ENCODE measurements at places on chromosomes 2 and 18.

- DNase-seq, result no peak
Observed at GRCh38 chr2:29724282-29724681, 197.1 kb downstream of the ALK start.

DNA sequence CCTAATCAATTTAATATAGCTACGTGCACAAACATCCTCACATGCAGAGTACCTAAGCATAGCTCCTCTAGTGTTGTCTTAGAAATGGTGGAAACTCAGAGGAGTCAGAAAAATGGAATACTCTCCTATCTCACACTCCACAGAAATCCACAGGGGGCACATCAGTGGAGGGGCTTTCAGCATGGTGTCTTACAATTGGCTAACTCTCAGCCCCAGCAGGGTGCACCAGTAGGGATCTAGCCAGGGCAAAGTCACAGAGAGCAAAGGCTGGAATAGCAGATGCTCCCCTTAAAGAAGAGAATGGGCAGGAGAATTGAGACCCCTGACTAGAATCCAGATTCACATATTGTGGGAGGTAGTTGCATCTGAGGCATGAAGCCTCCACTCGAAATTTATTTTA is 135.7 kb downstream of the MAIP1 start:
- DNase-seq, result no peak

DNA sequence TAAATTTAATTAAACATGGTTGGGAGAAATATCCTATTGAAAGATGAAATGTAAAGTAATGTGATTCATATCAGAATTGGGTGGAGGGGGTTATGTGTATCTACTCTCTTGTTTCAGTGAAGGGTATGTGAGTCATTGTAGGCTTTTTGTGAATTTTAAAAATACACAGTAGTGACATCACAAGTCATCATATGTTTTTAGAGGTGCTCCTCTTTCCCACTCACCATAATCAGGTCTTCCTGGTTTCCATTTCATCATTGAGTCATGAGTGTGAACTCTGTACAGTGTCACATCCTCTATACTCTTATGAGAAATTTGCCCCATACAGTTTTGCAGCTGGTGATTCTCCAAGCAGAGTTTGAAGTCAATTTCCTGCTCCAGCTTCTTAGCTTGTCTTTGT is 18.8 kb downstream of the FSIP2 start:
- no peak for DNase-seq

- DNase-seq, result no peak
Observed at GRCh38 chr2:59096973-59097372, 855.8 kb upstream of the FANCL start.

DNA sequence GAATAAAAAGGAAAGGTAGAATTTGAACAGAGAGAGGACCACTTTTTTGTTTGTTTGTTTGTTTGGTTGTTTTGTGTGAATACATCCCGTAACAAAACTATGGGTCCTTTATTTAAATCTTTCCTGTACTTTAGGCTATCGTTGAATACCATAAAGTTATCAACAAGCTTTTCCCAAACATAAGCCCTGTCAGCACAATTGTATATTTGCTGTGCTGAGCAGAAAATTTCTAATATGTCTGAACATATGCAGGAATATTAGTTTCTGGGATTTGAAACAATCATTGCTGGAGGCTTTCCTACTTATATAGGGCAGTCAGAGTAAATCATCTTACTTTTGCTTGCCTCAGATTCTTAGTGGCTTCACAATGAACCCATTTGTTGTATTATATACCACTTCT is 536.4 kb downstream of the CNTNAP5 start:
- no peak for DNase-seq

DNA sequence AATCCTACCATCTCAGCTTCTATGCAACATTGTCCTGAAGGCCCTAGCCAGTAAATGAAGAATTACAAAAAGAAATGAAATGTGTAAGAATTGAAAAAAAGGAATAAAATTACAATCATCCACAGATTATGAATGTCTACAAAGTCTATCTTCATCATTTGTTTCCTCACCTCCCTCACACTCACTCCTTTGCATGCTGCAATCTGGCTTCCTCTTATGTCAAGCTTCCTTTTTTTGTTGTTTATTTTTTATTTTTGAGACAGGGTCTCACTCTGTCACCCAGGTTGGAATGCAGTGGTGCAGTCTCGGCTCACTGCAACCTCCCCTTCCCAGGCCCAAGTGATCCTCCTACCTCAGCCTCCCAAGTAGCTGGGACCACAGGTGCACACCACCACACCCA is 129.0 kb downstream of the CABYR start:
- no peak for DNase-seq

DNA sequence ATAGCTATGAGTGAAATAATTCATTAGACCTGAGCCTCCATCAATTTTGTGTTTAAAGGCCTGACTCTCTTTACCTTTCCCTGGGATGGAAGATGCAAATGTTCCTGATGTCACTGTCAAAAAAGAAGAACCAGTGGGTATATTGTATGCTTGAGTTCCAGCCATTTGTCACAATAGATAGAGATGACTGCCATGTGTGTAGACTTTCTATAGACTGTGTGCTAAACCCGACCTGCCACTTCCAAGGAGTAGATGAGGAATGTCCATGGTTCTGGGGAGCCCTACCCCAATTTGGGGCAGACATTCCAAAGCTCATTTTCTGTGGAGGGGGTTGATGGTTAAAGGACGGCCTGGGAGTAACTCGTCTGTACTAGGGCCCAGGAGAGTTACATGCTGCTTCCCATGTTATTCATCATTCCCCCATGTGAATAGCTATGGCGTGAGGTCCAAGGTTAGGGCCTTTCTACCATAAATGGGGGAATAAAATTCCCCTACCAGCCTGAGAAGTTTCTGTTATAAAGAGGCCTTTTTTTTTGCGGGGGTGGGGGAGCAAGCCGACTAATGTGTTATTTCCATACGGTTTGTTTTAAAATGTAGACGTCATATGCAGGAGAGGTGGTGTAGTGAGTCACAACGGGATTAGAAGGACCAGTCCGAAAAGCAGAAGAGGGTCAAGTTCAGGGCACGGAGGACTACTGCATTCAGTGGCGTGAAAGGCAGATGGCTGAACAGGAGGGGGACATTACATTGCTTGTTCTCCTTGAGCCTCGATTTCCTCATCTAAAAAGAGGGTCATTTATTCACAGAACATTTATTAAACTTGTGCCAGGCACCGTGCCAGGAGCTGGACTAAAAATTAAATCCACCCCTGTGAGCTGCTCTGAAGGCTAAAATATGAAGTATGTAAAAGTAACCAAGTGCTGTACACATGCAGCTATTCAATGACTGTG is 24.0 kb downstream of the IL1B start:
- no peak for DNase-seq

DNA sequence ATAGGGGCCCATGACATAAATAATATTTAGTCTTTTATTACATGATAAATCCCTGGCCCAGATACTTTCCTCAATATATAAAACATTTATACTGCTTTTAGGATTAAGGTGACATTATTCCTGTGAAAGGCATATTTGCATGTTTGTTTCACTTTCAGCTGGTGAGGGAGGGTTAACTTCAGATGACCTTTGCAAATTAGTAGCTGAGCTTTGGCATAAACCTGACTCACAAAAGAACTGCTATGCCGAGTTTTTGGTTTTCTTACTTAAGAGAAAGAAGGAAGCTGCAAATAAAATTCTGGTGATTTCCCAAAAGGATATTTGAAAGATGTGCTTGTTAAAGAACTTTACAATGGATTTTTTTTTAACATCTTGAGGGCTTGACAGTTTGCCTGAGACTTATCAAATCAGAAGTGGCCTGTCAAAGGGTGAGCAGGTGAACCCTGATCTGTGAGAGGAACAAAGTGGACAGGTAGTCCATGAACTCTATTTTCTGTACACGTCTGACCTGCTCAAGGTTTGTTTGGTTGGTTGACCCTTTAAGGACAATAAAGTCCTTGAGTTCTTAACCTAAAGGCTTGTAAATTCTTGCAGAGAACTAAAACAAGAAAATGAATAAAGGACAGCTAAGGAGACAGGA is 93.5 kb downstream of the FAM124B start:
- no peak for DNase-seq

DNA sequence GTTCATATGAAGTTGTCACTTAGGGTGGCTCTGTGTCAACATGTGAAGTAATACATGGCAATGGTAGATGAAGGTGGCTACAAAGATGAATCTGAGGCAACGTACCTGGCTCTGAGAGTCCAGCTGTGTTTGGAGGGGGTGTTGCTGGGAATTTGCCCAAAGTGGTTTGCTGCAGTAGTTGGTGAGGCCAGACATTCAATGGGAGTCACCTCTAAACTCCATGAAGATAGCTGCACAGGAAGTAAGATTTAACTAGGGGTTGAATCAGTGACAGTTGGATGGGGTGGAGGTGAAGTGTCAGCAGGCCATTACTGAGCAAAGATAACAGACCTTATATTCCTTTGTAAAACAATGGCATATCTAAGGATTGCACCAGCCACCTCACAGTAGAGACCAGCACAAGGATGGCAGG is 71.8 kb downstream of the NUP35 start:
- DNase-seq, result no peak

DNA sequence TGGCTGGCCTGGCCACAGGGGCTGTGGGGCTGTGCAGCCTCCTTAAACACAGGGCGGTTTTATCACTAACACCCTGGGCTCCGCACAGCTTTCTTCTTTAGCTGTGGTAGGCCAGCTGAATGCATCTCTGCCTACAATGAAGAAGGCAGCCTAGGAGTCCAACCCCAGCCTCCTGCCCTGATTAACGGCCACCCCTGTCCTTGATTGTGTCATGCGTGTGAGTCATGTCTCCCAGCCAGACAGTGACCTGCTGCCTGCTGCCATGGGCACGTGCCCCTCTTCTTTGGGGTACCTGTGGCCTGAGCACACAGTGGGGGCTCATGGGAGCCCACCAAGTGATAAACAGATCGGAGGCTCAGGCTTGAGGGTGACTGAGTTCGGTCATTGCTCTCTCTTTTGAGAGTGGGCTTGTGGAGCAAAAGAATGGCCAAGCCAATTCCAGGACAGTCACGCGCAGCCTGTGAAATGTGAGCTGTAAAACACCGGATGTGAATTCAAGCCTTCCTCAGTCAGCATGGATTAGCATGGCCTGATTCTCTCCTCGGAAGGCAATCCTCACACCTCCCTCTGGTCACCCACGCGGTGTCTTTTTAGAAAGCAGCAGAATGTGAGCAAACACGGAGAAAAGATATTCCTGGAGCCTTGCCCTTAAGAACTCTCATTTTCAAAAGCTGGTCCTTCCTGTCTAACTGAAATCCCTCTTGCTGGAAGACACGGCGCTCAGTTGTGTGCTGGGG is 144.1 kb downstream of the CELF4 start:
- DNase-seq, result no peak

- no peak for DNase-seq
Observed at GRCh38 chr2:48574353-48575287, 43.0 kb upstream of the GTF2A1L start.

DNA sequence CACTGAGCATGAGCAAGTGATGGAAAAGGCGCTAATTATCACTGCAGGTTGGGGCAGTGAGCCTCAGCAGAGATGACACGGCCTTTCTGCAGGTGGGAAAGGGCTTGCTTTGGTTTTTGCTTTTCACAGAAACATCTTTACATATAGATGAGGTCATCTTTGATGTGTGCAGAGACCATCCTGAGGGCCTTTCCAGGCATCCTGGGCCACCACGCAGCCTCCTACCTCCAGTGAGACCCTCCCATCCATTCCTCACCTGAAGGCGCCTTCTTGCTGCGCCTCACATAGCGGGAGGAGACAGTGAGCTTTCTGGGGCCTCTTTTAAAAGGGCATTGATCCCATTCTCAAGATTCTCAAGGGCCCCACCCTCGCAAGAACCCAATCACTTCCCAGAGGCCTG is 235.3 kb upstream of the RAB6C start:
- no peak for DNase-seq

- DNase-seq, result no peak
Observed at GRCh38 chr2:108324531-108325255, 36.0 kb downstream of the SULT1C2 start.

DNA sequence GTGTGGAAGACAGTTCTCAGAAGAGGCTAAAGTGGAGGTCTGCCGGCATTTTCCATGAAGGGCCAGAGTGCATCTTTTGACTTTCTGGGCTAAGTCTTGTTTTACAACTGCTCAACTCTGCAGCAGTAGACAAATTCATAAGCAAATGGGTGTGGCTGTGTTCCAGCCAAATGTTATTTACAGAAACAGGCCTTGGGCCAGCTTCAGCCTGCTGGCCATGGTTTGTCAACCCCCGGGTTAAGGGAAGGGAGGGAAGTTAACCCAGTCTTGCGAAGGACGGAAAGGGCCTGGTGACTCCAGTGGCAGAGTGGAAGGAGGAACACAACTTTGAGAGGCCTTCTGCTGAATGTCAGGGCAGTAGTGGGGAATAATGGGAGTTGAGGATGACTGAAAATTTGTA is 34.3 kb upstream of the NCKAP5 start:
- DNase-seq, result peak; percentile 86

GRCh38 chr18:10121786-10122515 is 208.1 kb downstream of the VAPA start:
- DNase-seq, result peak; percentile 71

DNA sequence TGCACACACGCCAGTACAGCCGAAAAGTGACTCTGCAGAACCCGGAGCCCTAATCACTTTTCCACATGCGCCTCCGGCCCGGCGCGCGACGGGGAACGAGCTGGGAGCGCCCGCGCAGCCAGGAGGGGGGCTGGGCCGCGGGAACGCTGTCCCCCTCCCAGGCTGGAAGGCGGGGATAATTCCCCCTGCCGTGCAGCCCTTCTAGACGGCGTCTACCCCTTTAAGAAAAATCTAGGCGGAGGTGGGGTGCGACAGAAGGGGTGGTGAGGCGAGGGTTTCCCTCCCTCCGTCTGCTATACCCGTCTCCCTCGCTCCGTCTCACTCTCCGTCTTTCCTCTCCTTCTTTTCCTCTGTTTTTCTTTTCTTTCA is 2.4 kb downstream of the CYP26B1 start:
- peak; percentile 52 for DNase-seq

DNA sequence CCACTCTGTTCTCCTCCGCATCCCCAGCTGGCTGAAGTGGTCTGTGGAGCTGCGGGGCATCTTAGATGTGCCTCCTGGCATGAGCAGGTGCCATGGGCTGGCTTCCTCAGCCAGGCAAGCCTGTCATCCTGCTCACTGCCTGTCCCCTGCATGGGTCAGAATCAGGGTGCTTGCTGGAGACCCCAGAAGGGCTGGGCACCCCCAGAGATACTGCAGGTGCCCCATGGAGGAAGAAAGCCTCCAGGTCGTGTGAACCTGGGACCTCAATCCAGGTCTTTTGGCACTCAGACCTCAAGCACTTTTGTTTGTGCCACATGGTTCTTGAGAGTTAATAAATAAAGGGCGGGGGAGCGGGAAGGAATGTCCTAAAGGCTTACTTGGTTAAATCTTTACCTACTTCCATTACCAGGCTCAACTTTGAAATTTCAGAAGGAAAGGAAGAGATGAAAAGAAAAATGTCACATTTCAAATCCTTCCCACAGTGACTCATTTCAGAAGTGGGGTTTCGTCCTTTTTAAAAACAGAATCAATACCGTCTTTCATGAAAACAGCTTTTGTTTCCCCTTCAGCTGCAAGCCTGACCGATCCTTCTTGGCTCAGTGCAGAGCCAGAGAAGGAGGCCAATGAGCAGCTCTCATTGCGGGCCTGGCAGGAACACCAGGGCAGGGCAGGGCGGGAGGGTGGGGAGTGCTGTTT is 69.9 kb downstream of the RHOB start:
- no peak for DNase-seq

GRCh38 chr2:24107-24506 is 22.2 kb downstream of the FAM110C start:
- no peak for DNase-seq

All from lung (tissue), 17 donors.